Hindlimb muscle (tissue), 1 donor: ENCODE measurements at places on chromosomes 5 and 9. TPM values are rescaled to one million over a fixed set of nuclear protein-coding genes. Genes with fewer than 3 reads are reported as not detected.

- DNase-seq = no peak
Observed at GRCh38 chr9:109496841-109497225, 1.3 kb downstream of the PTPN3 start.

DNA sequence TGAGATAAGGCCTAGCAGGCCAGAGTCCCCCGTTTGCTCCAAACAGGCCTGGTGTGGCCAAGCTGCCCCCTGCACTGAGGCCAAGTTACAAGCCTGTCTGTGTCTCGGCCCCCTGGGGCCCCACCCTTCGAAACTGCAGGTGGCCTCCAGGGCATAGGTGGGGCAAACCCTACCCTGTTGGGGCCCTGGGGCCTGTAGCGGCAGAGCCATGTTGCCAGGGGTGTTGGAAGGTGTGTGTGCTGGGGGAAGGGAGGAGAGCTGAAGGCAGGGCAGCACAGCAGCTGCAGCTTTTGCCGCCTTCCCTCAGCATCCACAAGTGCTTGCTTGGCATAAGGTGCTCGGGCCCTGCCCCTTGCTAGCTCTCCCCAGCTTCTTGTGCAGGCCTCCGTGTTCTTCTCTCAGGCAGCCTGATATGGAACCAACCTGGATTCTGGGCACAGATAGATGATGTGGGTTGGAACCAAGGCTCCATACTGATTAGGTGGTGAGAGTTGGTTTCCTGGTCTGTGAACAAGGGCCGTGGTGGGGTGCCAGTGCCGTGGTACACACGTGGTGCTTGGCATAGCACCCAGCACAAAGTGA is 12.7 kb downstream of the IRF1 start:
- no peak for DNase-seq

DNA sequence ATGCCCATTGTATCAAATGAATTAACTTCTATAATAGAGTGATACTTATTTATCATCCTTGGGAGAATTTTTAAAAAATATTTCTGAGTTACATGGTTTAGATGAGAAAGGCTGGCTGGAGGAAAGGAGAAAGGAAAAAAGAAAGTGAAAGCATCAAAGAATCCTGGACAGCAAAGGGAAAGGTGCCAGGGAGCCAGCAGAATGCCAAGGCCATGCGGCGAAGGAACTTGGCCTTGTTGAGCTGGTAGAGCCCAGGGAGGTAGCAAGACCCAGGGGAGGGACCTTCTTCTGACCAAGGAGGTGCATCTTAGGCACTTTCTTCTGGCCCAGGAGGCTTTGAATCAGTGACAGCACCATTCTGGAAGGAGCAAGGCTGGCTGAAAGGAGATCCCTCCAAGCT is 240.5 kb downstream of the ENC1 start:
- no peak for DNase-seq

Gene PCDHGA2
- polyA plus RNA-seq = 2.1 TPM

Gene CCIN
- 0.59 TPM for polyA plus RNA-seq

DNA sequence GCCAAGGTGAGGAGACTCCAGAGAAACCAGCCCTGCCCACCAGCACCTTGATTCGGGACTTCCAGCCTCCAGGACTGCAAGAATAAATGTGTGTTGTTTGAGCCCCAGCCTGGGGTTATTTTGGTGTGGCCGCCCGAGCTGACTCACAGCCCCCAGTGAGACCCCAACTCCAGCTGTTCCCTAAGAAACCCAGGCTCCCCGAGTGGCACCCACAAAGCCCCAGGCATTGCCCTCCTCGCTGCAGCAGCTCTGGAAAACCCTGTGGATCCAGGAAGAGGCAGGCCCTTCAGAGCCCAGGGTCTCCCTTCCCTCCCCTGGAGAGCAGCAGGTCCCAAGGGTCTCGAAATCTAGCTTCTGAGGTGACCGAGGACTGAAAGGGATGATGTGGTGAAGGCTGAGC is 69.2 kb upstream of the PPP1R26 start:
- DNase-seq = no peak

Gene POU5F2
- polyA plus RNA-seq = 0.08 TPM

Gene RETREG1
- polyA plus RNA-seq = 61.0 TPM

Gene ABLIM3
- polyA plus RNA-seq = 91.2 TPM

Gene TAF11L10
- not detected for polyA plus RNA-seq

- DNase-seq = no peak
Observed at GRCh38 chr9:113966394-113966793, 90.3 kb downstream of the ZNF618 start.

Gene SLIT3
- 7.5 TPM for polyA plus RNA-seq

GRCh38 chr9:15416880-15417279 is 5.8 kb upstream of the SNAPC3 start:
- DNase-seq = peak; percentile 36

DNA sequence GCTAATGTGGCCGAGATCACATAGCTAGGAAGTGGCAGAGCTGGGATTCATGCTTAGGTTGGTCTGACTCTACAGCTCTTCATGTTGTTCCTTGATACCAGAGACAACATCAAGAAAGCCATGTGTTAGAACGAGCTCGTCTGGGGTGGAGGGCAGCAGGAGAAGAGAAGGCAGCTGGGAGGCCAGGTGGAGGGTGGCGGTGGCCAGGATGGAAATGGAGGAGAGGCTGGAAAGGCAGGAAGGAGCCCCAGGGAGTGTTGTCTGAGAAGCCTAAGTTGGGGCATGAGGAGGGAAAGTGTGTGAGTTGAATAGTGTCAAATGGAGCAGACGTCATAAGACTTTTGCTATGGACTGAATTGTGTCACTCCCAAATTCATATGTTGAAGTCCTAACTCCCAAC is 315.3 kb downstream of the GADD45G start:
- DNase-seq = no peak

Gene SLC6A7
- polyA plus RNA-seq = 0.22 TPM

DNA sequence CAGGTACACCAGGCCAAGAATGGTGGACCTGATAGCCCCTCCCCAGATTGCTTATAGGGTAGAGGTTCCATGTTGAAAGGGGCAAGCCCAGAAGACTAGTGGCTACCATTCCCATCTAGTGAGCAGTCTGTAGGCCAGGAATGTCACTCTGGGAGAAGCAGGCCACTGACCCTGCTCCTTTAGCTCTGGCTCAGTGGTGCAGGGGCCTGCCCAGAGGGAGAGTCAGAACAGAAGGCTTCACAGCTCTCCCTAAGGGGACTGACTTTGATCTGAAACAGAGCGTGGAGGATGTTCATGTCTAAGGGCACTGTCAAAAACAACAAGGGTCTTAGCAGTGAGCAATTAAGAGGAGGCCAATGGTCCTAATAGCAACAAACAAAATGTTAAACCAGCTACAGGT is 81.7 kb downstream of the ZNF354C start:
- no peak for DNase-seq

- no peak for DNase-seq
Observed at GRCh38 chr5:160799184-160799583, 52.8 kb downstream of the ATP10B start.

Gene C9
- polyA plus RNA-seq = 0.34 TPM
